ENCODE measurements at places on chromosomes 4 and X.

GRCh38 chr4:86981789-86982188 lies 47.0 kb downstream of the AFF1 start:
- DNase-seq: peak; percentile 61

- no peak for DNase-seq
Measured at GRCh38 chr4:144575181-144575580, 70.8 kb upstream of the HHIP start.

DNA sequence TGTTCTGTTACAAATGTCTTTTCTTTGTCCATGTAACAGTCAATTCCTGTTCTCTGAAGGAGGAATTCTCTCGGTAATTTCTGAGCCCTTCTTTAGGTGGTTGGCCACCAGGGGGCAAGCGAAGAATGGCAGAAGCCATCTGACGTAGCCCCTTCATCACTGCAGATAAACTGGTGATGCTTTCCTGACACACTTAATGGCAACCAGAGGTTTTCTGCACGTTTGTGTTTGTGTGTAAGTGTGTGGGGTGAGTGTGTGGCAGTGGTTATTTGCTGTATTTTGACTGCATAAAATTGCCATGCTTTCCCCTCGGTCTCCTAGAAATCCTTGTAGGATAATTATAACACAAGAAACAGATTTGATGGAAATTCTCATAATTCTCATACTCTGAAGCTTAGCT lies 64.8 kb upstream of the STOX2 start:
- peak; percentile 50 for DNase-seq

GRCh38 chrX:9614016-9614415 lies 149.2 kb downstream of the TBL1X start:
- DNase-seq: no peak

Measured in CD4-positive, alpha-beta T cell treated with Interleukin-4 for 1 hour (primary cell).